ENCODE measurements at places on chromosomes 2 and 18.

DNA sequence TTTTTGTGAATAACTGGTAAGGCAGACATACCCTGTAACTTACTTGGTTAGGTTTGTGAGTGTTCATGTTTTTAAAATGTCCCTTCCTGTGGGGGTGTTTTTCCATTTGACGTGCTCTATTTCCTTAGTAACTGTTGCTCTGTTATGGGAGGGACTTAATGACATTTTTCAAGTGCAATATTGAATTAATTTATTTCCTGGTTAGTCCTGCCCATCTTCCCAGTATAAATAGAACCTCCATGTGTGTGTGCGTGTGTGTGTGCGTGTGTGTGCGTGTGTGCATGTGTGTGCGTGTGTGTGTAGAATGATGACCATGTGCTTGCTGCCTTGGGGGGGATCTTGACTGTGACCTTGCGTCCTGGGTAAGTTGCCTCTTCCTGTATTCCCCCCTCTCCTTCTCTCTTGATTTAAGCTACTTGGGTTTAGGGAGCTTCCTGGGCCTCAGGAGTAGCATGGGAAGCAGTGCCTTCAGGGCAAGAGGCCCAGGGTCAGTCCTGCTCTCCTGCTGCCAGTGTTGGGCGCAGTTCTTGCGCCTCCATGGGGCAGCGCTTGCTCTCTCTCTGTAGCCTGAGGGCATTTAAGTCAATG is 163.9 kb downstream of the LDLRAD4 start:
- DNase-seq, result no peak

GRCh38 chr18:73824671-73825070 is 323.0 kb downstream of the FBXO15 start:
- peak; percentile 32 for DNase-seq

GRCh38 chr2:10311736-10312135 is 9.0 kb downstream of the HPCAL1 start:
- no peak for DNase-seq

DNA sequence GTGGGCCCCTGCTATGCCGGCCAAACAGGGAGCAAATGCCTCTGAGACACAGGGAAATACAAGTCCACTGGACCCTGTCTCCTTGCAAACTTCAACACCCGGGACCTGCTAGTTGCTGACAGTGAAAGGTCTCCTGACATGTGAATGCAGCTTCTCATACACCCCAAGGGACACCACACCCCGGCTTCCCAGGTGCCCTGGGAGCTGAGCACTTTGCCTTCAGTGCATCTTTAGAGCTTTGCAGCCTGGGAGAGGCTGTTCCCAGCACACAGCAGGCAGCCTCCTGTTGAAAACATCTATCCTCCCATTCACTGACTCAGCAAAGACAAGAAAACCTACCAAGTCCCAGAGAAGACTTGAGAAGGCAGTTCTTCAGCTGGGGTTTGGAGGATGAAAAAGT is 143.4 kb downstream of the COL6A3 start:
- DNase-seq, result no peak

GRCh38 chr2:10271946-10272345 is 30.8 kb upstream of the HPCAL1 start:
- no peak for DNase-seq

- DNase-seq, result no peak
Measured at GRCh38 chr2:240966457-240966905, 31.9 kb upstream of the SNED1 start.

DNA sequence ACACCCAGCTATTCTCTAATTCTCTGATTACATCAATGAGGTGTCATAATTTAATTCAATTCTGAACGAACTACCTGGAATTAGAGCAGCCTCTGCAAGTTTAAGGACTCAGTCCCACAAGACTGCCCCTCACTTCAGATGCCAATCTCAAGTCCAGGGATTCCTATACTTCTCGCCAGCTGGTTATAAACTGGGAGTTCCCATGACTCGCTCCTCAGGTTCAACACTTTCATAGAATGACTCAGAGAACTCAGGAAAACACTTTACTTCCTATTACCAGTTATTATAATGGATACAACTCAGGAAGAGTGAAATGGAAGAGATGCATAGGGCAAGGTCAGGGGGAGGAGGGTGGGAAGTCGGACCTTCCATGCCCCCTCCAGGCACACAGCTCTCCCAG is 112.3 kb upstream of the ATP5MC3 start:
- no peak for DNase-seq

- DNase-seq, result no peak
Measured at GRCh38 chr18:13439461-13439860, 220.9 kb downstream of the LDLRAD4 start.

DNA sequence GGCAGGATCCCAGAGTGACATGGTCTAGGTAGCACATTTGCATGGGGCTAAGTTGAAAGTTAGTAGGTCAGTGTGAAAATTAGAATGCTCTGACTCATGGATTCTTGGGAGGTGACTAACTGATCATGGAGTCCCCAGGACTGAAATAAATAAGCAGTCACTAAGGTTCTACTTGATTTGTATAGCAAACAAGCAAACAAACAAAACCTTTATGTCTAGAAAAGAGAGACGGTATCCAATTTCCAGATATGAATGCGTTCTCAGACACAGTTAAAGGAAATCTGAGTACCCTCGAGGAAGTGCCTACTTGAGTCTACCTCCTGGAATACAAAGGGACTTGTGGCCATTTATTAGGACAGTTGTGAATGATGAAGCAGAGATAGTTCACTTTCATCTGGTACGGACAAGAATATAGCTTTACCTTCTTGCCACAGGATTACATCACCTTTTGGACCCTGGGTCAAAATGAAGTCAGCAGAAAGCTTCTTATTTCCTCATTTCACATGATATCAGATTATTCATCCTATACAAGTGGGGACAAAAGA is 54.3 kb upstream of the AGPS start:
- no peak for DNase-seq

DNA sequence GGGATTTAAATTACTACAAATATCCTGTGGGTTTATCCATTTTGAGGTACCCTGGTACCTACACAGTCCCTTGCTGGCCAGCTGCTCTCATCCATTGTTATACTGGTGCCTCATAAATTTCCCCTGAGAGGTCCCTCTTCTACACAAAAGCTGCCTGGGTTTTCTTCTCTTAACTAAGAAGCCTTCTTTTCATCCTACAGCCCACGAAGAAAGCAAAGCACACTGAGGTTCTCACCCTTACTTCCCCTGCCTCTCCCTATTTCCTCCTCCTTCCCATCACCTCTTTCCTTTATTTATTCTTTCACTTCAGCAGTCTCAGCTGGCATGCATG is 154.9 kb downstream of the CSRNP3 start:
- no peak for DNase-seq

DNA sequence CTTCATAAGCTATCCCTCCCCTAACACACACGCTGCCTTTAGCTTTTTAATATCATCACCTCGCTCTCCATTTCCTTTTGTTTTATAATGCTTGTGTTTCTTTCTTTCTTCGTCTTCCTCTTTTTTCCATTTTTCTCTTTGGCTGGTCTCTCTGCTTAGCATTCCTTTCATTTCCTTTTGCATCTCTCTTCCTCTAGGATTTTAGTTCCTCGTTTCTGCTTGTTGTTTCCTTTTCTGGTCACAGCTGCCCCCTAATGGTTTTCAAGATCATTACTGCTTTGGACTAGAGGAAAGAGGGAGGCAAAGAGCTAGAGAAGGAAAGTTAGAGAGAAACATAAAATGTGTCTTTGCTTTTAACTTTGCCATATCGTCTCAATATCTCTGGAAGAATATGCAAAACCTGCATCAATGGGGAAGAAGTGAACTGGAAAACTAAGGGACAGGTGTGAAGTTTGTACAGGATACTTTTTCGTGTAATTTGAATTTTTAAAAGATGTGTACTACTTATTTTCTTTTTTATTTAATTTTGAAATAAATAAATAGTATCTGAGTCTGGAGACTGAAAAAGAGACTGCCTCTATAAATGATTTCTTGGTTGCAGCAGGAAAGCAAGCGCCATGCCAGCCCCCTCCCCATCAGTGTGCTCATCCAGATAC is 6.3 kb upstream of the NRP2 start:
- no peak for DNase-seq

DNA sequence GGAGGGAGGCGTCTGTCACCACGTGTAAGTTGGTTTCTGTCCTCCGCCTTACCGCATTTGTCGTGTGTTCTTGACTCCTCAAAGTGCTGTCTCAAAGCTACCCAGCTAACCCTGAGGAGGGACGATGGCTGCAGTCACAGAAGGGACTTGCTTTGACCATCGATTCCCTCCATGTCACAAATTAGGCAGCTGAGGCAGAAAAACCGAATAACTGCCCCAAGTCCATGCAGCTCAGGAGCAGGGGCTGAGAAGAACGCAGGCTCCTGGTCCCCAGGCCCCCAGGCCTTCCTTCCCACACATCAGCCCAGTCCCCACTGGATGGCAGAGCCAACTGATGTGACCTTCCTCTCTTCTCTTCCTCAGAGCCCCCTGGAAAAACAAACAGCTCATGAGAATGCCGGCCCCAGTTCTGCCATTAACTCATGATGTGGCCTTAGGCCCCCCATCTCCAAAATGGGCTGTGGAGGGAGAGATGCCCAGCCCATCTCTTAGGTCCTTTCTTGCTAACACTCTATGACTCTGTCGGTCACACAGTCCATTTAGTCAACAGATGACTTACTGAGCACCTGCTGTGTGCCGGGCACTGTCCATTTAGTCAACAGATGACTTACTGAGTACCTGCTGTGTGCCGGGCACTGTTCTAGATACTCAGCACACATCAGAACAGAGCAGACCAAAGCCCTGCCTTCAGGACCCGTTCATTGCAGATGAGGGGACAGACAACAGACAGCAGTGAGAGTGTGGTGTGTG is 19.6 kb downstream of the MTERF4 start:
- DNase-seq, result no peak

- DNase-seq, result no peak
Measured at GRCh38 chr2:127414638-127415592, 3.3 kb upstream of the PROC start.
